ENCODE measurements at places on chromosomes 6 and 20.

- DNase-seq, result no peak
Observed at GRCh38 chr20:21564127-21564773, 50.4 kb upstream of the NKX2-2 start.

DNA sequence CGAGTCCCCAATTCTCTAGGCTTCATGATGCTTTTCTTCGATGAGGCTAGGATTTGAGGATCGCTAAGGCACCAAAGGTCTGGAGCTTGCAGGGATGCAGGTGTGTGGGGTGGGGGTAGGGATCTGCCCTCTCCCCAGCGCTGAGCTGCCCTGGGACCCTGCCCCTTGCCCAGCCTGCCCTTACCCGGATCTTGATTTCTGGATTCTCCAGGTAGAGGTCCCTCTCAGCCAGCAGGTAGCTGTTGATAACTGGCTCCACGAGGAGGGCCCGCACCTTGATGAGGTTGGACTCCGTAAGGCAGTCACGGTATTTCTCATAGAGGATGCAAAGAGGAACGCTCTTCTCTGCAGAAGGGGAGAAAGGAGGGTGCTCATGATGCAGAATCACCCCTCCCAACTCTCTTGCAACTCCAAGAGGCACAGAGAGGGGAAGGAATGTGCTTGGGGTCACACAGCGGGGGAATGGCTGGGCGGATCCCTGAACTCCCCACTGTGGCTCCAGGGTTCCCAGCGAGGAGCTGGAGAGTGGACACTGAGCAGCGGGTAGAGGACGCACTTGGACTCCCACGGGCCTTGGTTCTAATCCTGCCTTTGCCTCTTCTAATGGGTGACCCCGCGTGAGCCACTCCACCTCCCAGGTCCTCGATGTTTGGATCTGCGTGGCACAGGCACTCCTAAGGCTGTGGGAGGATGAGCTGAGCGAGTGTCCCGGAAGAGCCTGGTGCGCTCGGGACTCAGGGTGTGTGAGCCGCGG is 32.7 kb downstream of the TGM2 start:
- DNase-seq, result no peak

- no peak for DNase-seq
Observed at GRCh38 chr6:12570461-12571030, 146.0 kb upstream of the PHACTR1 start.

DNA sequence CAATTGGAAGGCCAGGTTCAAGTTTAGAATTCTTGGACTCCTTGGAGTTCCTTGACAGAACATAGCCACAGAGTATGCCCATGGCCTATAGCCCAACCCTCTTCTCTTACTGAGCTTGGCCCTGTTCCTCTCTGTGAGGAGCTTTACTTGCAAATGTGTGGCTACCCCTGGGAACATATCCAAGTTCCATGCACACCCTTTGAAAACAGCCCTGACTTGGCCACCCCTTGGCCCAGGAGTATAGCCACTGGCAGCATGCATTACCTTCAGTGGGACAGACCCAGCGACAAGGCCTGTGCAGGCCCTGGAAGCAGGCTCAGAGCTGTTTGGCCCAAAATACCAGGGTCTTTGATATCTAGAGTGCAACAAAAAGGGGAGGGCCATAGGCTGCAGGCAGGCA is 19.5 kb upstream of the MAS1 start:
- no peak for DNase-seq

DNA sequence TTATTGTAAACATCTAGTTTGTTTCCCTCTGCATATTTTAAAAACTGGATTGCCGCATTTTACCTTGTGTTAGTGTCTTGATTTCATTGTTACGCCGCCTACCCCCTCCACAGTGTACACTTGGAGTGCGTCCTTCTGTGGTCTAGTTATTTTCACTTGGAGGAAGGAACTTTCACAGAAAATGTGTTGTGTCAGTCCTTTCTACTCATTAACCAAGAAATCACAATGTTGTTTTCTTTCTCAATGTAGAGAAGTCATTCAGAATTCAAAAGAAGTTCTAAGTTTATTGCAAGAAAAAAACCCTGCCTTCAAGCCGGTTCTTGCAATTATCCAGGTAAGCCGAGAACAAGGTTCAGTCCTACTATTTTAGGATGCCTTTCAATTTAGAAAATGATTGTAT is 10.3 kb downstream of the MTHFD1L start:
- no peak for DNase-seq

DNA sequence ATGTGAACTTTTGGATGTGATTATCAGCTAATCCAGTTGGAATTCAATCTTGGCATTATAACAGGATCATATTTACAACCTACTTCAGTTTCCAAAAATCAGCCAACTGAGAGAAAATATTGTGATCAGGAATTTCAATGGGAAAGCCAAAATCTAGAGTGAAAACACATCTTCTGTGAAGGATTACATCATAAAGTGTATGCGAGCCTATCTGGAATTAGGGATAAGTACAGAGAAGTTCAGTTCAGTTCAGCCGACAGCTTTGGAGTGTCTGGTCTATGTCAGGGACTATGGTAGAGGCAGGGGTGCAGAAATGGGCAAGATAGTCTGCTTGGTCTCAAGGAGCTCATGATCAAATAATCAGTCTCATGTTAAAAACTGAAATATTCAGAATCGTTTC is 12.3 kb upstream of the PRIM2 start:
- no peak for DNase-seq

DNA sequence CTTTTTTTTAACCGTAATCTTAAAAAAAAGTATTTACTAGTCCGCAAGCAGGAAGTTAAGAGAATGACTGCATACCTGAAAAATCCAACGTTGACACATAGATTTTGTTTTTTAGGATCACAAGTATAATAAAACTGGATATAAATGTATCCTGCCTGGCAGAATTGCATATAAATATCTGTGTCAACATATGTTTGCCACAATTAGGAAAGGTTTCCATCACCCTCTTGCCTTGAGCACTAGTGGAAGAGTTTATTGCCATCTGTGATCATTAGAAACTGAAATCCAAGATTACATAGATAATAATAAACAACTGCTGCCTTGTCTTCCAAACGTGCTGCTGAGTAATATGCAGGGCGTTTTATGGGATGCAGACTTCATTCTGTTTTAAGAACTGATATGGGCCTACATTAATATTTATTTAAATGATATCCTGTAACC is 27.9 kb downstream of the PLEKHG1 start:
- no peak for DNase-seq

GRCh38 chr6:139713424-139713823 is 339.0 kb upstream of the CITED2 start:
- no peak for DNase-seq

DNA sequence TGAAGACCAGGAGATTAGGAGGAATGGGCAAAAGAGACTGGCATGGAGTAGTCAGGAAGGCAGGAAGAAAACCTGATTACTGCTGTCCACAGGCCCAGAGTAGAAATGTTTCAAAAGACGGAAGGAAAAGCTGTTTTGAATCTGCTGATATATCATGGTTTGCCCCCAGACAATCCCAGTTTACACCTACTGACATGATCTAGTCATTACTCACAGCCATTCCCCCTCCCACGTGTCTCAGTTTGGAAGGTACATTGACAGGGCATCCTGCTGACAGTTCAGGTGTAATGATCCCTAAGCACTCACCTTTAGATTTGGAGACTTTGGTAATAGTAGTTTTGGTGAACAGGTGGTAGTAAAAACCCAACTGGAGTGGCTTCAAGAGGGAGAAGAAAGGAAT is 9.8 kb upstream of the TXNDC5 start:
- no peak for DNase-seq

- DNase-seq, result peak; percentile 48
Observed at GRCh38 chr20:3716195-3716834, 3.9 kb upstream of the SIGLEC1 start.

DNA sequence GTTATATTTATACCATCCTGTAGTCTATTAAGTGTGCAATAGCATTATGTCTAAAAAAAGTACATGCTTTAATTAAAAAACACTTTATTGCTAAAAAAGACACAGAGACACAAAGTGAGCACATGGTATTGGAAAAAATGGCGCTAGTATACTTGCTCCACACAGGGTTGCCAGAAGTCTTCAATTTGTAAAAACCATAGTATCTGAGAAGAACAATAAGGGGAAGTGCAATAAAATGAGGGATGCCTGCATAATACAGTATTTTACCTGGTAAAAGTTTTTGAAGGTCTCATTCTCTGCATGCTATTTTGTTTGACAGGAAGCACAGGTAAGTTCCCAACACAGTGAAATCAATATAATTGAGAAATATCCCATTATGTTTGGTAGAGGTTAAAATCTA is 1.6 kb downstream of the NOX3 start:
- no peak for DNase-seq

DNA sequence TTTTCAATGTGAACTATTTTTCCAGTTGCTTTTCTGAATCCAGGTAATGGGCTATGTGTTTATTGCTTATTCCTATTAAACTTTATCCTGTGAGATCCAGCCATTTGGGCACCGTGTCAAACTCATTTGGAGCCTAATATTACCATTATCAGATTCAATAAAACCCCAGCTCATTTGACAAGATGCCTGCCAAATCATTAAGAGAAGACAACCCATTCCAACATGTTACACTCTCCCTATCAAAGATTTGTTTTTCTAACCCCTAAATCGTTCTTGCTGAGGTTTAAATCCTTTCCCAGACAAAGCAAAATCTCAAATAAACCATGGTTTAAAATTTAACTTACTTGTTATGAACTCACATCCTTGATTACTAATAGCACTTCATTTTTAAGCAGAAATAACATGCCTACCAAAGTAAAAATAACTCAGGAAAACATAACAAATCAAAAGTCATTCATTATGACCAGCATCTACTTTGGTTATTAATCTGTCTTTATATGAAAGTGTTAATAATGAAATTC is 130.0 kb upstream of the TCF21 start:
- no peak for DNase-seq

GRCh38 chr20:11120431-11120830 is 446.6 kb upstream of the JAG1 start:
- DNase-seq, result no peak

GRCh38 chr20:6733965-6734364 is 33.5 kb upstream of the BMP2 start:
- DNase-seq, result no peak

DNA sequence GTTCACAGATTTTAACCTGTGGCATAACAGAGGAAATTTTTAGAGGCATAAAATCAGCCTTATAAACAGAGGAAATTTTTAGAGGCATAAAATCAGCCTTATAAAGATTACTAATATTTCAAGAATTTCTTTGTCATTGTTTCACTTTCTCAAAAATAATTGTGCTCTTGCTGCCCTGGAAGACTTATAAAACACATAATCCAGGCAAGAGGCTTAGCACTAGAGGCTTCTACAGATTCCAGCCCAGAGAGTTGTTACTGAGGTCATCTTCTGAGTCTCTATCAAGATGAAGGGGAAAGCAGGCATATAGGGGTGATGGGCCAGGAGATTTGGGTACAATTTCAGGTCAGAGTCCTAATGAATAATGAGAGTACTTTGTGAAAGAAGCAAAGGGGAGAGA is 85.7 kb downstream of the RFPL4B start:
- DNase-seq, result no peak
